Spinal cord (tissue), 10 donors: ENCODE measurements at places on chromosomes 1 and 21. TPM values are rescaled to one million over a fixed set of nuclear protein-coding genes. Genes with fewer than 3 reads are reported as not detected.

- DNase-seq: no peak
- H3K27me3 ChIP-seq: no peaks in the 10 kb centered on the region
- no peak overlapping the region for H3K27ac ChIP-seq
Measured at GRCh38 chr1:36852586-36852985, 181.7 kb downstream of the GRIK3 start.

UBXN10 gene
- 9.8 TPM for total RNA-seq

- no peaks in the 10 kb centered on the region for H3K4me1 ChIP-seq
- DNase-seq: no peak
- no peaks in the 10 kb centered on the region for H3K27me3 ChIP-seq
- H3K36me3 ChIP-seq: no peaks in the 10 kb centered on the region
Measured at GRCh38 chr21:19981938-19982337, 1016.3 kb upstream of the NCAM2 start.

KRTAP20-4 gene
- total RNA-seq: not detected
